ENCODE measurements at places on chromosomes 6 and 20.
A peak's percentile ranks its signal among the peaks of the same experiment; 100 is the strongest.

- no peak for DNase-seq
These were observed 126.3 kb upstream of the MYLIP start for GRCh38 chr6:16002332-16003196.

DNA sequence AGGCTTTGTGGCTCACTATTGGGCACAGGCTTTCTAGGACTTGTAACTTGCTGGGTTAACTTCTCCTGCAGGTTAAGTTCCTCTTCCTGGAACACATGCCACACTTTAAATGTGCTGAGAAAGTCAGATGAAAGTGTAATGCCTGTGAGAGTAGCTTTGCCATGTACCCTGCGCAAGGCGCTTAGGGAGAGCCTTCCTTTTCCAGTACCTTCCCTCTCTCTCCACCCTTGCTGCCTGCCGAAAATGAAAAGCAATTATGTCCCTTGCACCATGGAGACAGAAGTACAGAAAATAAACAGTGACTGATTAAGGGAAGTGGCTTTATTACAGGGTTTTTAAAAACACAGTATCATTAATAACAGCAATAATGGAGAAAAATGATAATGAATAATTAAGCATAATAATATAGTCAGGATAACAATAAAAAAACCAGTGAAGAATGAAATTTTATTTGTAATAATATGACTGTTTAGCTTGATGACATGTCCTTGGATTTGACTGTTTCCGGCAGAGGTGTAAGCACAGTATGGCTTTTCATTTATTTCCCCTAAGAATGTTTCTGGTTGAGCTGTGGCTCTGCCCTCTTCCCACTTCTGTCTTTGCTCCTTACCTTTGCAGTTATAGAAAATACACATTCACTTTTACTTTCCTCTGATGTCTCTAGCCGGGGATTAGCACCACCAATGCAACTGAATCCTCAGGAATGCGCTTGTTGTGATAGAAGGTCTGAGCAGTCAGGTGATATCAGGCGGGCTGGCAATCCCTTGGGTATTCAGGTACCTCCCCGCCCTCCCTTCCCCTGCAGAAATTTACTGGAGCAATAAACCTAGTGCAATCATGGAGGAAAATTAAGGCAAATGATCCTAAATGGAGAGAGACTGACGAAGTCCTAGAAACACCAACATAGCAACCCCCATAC is 472.3 kb upstream of the CITED2 start:
- peak; percentile 68 for DNase-seq

GRCh38 chr6:21740376-21741124 is 147.0 kb downstream of the SOX4 start:
- DNase-seq: no peak

DNA sequence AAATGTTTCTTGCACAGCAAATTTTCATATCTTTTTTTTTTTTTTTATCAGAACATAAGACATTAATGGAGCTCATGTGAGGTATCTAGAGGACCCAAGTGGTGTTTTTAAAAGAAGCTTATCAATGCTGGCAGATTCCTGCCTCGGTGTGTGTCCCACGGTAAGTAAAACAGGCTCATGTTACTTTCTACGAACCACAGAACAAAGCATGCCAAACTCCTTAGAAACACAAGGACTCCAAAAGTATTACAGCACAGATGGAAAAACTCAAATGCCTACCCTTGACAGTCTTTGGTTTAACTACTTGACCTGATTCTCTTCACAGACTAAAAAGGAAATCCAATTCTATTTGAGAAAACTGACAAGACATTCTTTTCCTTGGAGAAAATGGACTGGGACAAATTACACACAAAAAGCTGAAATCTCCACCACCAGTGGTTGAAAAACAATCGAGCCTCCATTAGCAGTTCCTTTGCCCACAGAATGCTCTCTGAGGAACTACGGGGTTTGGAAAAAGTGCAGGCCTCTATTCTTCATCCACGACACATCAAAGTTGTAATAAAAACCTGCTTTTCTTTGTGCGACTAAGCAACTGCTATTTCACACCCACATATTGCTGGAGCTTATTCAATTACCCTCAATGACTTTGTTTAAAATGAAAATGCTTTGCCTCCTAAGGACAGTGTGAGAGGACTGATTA is 5.4 kb downstream of the METTL24 start:
- DNase-seq: no peak

DNA sequence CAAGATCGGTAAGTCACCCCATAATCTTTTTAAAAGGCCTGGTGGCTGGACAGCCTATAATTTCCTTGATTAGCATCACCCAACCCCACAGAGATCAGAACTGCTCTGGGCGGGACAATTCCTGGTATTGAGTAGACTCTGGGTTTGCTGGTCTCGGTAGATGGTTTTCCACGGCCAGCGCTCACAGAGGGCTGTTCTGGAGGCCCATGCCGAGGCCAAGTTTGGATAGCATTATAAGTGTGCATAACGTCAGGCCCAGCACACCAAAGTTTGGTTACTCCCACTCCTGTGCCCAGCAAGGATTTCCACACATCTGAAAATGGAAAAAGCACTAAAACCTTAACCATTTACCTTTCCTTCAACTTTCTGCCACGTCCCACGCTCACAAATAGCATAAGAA is 104.7 kb upstream of the RREB1 start:
- no peak for DNase-seq

DNA sequence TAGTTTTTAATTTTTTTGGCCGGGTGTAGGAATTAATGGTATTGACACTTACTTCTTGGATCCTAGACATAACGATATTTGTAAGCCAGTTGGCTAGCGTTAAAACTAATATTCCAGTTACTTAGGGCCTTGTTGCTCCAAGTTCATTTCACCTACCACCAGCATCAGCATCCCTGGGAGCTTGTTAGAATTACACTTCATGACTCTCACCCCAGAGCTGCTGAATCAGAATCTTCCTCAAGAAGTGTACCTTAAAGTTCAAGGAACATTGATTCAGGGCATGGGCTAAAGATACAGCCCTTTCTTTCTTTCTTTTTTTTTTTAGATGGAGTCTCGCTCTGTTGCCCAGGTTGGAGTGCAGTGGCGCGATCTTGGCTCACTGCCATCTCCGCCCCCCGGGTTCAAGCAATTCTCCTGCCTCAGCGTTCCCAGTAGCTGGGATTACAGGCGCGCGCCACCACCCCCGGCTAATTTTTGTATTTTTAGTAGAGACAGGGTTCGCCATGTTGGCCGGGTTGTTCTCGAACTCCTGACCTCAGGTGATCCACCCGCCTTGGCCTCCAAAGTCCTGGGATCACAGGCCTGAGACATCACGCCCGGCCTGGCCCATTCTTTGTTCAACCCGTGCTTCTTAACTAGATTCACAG is 1.1 kb downstream of the SLX4IP start:
- no peak for DNase-seq

- DNase-seq: no peak
These were observed 80.0 kb downstream of the EPB41L2 start for GRCh38 chr6:130982941-130983456.

DNA sequence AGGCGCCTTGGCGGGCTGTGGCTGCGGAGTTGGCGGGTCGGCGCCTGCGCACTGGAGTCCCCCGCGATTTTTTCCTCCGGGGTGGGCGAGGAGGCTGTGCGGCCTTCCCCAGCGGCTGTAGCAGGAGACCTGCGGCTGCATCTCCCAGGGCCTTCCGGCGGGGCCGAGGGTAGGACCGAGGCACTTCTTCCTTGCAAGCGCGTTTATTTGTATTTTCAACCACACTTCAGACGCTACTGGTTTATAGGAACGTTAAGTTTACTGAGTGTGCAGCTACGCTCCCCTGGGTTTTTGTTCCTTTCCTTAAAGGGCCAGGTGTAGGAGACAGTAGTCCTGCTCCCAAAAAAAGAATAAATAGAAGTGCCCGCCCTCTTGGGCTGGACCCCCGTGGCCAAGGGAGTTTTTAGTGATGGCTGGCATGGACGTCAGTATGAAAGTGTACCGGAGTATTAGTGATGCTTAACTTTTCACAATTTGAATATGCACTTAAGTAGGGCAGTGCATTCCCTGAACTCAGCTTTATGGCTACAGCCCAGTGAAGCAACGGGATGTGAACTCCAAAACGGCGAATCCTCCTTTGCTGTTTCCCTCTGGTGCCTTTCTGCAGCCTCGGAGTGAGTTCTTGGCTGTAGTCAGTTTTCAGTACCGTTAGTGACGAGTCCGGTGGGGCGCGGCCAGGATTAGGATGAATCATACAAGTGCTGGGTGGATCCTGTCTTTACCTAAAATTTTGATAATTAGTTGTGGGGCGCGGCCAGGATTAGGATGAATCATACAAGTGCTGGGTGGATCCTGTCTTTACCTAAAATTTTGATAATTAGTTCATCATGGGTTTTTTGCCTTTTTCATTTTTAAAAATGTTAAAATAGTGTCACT is 1.0 kb upstream of the FBXO5 start:
- DNase-seq: peak; percentile 89

- no peak for DNase-seq
These were observed 9.2 kb downstream of the CYB5R4 start for GRCh38 chr6:83868639-83869038.

DNA sequence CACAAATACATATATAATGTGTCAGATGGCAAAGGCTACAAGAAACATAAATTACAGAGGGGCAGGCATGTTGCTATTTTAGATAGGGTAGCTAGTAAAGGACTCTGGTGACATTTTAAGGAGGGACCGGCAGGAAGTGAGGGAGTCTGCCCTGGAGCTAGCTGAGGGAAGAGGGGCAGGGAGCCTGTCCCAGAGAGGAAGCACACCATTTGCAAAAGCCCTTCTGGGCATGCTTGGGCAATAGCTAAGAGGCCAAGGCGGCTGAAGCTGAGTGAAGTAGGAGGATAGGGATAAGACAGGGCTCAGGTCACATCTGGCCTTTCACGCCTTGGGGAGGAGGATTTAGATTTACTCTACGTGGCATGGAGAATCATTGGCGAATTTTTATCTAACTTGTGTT is 96.2 kb downstream of the RTN4IP1 start:
- no peak for DNase-seq

- no peak for DNase-seq
These were observed 506.7 kb downstream of the PRKN start for GRCh38 chr6:162220876-162221275.

GRCh38 chr20:9807136-9807535 is 31.7 kb downstream of the PAK5 start:
- no peak for DNase-seq

DNA sequence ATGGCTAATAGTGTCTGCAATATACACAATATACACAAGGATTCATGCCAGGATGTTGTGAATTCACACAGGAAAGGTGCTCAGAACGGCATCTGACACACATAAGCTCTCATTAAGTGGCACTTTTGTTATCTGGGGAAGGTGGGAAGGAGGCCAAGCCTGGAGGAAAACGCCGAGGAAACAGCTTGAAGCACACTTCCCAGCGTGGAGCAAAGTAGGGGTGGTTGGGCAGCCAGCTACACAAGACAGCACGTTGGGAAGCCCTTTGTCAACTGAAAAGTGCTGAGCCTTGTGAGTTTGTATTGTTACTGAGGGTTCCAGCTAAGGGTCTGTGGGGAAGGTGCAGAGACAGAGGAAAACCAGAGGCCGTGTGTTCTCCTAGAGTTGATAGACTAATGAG is 181.0 kb downstream of the ZMYND8 start:
- DNase-seq: no peak

- DNase-seq: no peak
These were observed 122.8 kb downstream of the CLVS2 start for GRCh38 chr6:123118811-123119210.

GRCh38 chr6:148700047-148700715 is 46.6 kb upstream of the UST start:
- no peak for DNase-seq

GRCh38 chr6:121430514-121431460 is 4.7 kb upstream of the GJA1 start:
- no peak for DNase-seq

GRCh38 chr6:75379536-75379935 is 94.9 kb upstream of the TMEM30A start:
- no peak for DNase-seq

- peak; percentile 38 for DNase-seq
These were observed 40.3 kb upstream of the RALGAPA2 start for GRCh38 chr20:20752712-20753111.

DNA sequence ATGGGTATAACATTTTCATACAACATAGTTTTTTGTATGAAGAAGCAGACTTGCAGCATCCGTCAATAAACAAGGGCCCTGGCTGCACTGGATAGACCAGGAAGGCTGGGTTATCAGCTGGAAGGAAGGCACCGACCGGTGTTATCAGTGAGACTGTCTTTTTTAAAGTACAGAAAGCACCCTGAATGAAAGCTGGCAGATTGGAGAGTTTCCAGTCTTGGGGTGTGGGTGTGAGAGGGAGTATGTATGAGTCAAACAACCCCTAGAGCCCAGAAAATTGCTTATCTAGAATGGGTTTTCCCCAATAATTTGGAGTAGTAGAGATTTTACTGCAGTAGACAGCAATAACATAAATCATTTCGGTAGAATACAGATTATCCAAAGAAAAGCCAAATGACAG is 42.4 kb downstream of the TXLNB start:
- no peak for DNase-seq

DNA sequence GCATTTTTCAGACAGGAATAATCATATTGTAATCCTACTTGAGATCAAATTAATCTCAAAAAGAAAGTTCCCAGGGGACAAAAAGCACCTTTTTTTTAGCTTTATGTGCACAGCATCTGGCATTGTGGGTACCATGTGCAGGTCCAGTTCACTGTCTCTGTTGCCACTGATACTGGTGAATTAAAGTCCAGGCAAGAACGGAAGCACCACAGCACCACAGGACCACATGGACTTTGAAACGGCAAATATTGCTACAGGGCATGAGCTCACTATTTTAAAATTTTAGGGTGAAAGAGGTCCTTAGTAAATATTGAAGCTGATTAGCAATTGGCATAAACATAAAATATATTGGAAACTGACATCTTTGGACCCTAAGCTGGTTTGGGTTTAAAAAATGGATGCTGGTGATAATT is 709.0 kb downstream of the EPM2A start:
- DNase-seq: no peak

- DNase-seq: no peak
These were observed 260.2 kb upstream of the IRAK1BP1 start for GRCh38 chr6:78607189-78607588.

- no peak for DNase-seq
These were observed 131.9 kb downstream of the EPM2A start for GRCh38 chr6:145603424-145603833.

DNA sequence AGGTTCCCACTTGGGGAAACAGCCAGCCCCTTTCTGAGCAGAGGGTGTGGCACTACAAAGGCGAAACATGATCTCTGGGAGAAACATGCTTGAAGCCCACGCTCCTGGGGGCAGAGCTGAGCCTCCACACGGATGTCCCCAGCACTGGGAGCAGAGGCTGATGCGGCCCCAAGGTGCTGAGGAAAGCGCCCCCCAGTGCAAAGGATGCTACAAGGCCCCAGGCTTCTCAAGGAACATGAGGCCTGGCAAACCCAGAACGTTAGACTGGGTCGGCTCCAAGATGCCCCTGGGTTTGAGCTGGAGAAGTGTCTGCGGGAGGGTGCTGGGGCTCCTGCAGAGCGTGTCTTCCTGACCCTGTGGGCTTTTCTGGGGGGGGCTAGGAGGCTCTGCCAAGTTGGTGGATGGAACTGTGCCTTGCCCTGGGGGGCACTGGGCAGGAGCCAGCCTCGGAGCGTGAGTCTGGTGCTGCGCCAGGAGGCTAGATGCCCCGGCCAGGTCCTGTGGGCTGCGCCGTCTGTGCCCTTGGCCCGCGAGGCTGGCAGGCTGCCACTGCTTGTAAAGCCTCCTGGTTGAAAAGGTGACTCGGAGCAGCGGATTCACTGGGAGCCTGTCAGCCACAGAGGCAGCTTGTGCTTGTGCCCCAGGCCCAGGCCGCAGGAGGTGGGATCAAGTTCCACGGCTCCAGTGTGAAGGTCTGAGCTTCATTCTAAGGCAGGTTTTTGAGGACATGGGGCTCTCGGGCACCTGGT is 8.1 kb downstream of the SYNJ2 start:
- peak; percentile 89 for DNase-seq

GRCh38 chr6:148811459-148811858 is 64.6 kb downstream of the UST start:
- DNase-seq: no peak

- peak; percentile 82 for DNase-seq
These were observed 6.6 kb upstream of the BTNL2 start for GRCh38 chr6:32413427-32414047.

Data from colonic mucosa (tissue), 4 donors.